ENCODE measurements at places on chromosomes 11 and 22.

DNA sequence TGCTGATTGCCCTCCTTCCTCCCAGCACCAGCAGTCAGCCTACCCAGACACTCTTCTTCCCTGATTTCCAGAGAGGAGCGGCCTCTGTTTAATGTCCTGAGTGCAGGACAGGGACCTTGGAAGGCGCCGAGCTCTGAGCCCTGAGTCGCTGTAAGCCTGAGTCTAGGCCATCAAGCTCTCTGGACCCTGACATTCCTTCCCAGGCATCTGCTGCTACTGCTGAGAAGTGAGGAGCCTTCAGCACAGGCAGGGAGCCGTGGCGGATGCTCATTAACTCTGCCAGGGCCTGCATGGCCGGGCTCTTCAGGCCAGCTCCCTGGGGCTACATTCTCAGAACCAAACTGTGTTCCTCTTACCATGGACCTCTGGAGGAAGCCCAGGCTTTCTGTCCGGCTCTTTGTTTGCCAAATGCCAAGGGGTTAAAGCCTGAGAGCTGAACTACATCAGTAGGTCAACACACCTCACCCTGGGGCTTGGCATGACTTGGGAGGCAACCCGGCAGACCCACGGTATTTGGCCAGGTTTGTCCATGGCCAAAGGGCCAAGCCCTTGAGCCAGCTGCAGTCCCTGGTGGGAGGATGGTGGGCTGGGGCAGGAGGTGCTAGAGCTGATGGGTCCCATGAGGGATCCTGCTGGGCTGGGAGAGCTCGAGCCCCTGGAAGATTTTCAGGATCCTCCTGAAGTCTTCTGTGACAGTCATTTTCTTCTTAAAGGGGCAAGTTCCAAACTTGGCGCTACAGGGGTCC, 721.4 kb downstream of the BRD1 start:
- no peak for ATAC-seq

- ATAC-seq, result no peak
Measured at GRCh38 chr11:103114836-103115235, 5.6 kb downstream of the DYNC2H1 start.

GRCh38 chr11:47881145-47881544, 33.0 kb upstream of the NUP160 start:
- peak; percentile 58 for ATAC-seq

GRCh38 chr11:117944554-117944953, 15.4 kb upstream of the TMPRSS13 start:
- ATAC-seq, result no peak

DNA sequence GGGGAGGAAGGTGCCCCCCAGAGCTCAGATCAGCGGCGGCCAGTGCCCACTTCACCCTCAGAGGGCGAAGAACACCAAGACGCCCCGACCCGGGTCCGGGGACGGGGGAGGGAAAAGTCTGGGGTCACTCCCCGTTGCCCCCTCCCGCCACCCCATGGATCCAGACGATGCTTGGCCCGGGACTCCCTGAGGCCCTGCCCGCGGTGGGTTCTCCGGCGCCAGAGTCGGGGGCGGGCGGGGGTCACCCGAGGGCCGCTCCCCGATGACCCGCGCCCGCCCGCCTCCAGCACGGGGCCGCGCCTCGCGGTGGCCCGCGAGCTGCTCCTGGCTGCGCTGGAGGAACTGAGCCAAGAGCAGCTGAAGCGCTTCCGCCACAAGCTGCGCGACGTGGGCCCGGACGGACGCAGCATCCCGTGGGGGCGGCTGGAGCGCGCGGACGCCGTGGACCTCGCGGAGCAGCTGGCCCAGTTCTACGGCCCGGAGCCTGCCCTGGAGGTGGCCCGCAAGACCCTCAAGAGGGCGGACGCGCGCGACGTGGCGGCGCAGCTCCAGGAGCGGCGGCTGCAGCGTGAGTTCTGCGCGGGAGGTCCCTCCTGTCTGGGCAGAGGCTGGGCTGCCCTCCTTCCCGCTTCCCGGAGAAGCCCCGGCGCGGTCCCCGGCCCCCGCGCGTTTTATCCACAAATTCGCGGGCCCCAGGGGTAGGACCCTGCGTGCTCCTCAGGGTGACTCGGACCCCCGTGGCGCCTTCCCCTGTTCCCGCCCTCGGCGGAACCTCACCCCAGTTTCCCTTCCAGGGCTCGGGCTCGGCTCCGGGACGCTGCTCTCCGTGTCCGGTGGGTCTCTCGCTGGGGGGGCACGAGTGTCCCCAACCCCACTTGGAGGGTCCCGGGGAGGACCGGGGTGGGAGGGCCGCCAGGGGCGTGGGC, 1.1 kb downstream of the NLRP6 start:
- ATAC-seq, result no peak

DNA sequence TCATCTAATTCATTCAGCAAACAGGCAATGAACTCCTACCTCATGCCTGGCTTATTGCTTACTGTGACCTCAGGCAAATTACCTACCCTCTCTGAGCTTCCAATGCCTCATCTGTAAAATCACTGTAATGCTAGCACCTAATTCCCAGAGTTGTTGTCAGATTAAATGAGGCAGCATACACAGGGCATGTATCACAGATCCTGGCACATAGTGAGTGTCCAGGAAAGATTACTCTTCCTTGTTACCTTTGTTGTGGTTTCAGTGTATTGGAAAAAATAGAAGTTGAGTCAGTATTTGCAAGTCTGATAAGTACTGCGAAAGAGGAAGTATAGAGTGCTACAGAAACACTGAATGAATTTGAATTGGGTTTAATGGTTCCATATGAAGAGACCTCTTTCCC, 26.4 kb upstream of the LRRC55 start:
- no peak for ATAC-seq

DNA sequence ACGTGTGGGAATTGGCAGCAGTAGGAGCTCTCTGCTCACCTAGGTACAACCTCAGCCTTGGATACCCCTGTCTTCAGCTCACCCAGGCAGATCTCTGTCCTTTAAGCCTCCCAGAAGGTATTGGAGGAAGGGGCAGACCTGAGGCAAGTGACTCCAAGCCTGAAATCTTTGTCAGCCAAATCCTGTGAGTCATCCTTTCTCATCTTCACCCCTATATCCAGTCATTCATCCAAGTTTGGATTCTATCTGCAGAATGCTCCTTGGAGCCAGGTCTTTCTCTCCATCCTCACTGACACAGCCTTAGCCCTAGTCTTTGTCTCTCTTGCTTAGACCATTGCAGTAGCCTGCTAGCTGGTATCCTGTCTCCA, 10.4 kb upstream of the THY1 start:
- ATAC-seq, result no peak

DNA sequence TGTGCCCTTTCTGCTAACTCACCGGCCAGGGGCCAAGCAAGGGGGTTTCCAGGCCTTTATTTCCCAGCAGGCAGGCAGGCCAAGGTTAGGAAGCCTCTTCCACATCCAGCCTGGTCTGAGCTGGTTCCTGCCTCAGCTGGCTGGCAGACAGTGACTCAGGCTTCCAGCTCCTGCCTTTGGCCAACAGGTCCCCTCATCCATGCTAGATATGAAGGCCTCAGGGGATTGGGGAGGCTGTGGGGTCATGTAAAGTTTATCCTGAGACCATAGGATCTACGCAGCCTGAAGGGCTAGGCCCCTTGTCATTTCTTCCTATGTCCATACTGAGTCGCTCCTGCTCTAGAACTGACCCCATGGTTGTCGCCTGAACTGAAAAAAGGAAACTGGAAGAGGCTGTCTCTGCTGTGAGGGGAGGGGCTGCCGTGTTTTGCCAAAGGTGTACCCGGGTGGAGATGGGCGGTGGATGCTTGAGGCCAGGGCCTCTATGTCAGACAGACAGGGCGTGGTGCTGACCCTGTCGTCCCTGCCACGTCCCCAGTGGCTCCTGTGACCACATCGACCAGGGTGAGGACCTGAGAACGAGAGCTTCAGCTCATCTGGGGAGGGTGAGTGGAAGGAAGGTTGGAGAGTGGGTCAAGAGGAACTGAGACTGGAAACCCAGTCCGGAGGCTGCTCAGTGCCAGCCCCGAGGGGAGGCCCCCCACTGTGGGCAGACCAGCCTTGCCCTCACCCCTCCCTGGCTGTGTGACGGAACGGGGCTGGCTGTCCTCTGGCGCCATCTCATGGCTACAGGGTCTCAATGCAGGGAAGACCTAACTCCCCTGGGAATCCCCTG, 17.0 kb downstream of the P2RY6 start:
- ATAC-seq, result peak; percentile 79

- ATAC-seq, result no peak
Measured at GRCh38 chr11:65053827-65054508, 4.4 kb downstream of the NAALADL1 start.

GRCh38 chr11:18393581-18394274, 635 bp upstream of the LDHA start:
- ATAC-seq, result no peak

- no peak for ATAC-seq
Measured at GRCh38 chr11:19907008-19907579, 194.5 kb downstream of the NAV2 start.

DNA sequence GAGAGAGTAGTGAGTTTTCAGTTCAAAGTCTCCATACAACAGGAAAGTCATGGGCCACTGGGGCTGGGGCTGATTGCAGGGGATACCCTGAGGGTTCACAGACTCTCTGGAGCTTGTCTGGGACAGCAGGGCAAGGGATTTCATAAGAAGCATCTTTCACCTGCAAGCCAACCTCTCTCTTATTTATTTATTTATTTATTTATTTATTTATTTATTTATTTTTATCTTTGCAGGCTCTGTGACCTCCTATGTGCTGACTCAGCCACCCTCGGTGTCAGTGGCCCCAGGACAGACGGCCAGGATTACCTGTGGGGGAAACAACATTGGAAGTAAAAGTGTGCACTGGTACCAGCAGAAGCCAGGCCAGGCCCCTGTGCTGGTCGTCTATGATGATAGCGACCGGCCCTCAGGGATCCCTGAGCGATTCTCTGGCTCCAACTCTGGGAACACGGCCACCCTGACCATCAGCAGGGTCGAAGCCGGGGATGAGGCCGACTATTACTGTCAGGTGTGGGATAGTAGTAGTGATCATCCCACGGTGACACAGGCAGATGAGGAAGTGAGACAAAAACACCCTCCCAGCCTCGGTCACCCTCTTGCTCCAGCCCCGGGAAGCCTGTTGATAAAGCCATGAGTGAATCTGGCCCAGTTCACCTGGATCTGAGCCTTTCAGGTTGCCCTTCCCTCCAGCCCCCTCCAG, 68.4 kb downstream of the GGTLC2 start:
- ATAC-seq, result no peak

DNA sequence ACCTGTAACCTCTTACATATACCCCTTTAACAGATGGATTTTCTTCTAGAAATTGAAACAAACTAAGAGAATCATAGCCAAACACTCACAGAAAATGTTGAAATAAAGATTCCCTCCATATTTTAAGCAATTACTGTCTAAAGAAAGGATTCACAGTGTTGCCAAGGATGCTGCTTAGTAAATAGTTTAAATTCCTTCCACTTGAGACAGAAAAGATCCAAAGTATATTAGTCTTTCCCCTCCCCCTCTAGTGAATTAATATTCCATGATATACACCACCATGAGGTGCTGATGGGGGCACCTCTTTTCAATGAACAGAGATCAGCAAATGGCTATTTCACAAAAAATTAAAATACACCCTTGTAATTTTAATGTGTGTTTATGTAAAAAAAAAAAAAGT, 186.8 kb downstream of the SOX6 start:
- no peak for ATAC-seq

GRCh38 chr11:128354476-128354875, 232.9 kb downstream of the ETS1 start:
- ATAC-seq, result no peak

DNA sequence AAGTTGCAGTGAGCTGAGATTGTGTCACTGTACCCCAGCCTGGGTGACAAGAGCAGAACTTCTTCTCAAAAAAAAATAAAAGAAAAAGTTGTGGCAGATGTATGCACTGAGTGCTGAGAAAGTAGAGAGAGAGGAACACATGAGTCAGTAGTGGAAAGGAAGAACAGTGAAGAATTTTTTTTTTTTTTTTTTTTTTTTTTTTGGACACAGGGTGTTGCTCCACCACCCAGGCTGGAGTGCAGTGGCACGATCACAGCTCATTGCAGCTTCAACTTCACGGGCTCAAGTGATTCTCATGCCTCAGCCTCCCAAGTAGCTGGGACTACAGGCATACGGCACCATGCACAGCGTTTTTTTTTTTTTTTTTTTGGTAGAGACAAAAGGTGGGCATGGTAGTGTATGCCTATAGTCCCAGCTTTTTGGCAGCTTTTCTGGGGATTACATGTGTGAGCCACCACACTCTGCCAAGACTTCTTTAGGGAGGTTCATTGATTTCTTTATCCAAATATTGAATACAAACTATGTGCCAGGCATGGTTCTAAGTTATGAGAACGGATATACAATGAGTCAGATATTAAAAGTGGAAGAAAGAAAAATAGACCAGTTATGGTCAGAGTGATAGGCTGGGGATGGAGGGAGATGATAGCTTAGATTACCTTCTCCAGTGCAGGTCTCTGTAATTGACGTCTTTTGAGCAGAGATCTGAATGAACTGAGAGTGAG, 62.0 kb downstream of the YAP1 start:
- ATAC-seq, result peak; percentile 48

DNA sequence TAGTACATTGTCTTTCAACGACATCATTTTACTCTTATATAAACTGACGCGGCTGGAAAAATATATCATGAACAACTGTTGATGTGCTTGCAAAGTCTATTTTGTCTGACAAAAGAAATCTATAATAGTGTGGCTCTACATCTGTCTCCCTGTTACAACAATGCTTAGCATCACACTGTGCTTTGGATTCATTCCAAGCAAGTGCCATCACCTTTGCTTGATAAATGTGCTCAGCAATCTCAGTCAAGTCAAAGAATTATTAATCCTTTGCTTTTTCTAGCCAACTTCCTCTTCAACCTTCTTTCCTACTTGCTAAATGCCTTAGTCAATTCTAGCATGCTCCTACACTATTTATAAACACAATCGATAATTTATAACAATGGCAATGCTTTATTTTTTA, 140.5 kb downstream of the FCHSD2 start:
- no peak for ATAC-seq

GRCh38 chr11:120336641-120337354, 585 bp downstream of the ARHGEF12 start:
- ATAC-seq, result peak; percentile 29

DNA sequence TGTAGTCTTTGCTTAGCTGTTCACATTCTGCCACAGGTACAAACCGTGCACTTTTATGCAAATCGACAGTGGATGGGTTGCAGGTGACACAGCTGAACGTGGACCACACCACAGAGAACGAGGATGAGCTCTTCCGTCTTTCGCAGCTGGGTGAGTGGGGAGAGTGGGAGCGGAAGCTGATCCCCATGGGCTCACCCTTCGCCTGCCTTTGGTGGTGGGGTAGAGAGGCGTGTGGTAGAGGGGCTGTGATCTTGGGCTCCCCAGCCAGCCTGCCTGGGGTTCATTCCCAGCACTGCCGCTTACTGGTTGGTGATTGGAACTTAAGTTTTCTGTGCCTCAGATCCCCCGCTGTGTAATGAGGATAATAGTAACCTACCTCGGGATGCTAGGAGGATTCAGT, 19.1 kb downstream of the TAB1 start:
- no peak for ATAC-seq

- ATAC-seq, result no peak
Measured at GRCh38 chr11:41612415-41612814, 153.0 kb upstream of the LRRC4C start.
